Kidney (tissue), 22 donors: ENCODE measurements at places on chromosomes 5 and 9.

- DNase-seq, result no peak
These were observed 219.1 kb upstream of the OTULINL start for GRCh38 chr5:14362491-14362890.

DNA sequence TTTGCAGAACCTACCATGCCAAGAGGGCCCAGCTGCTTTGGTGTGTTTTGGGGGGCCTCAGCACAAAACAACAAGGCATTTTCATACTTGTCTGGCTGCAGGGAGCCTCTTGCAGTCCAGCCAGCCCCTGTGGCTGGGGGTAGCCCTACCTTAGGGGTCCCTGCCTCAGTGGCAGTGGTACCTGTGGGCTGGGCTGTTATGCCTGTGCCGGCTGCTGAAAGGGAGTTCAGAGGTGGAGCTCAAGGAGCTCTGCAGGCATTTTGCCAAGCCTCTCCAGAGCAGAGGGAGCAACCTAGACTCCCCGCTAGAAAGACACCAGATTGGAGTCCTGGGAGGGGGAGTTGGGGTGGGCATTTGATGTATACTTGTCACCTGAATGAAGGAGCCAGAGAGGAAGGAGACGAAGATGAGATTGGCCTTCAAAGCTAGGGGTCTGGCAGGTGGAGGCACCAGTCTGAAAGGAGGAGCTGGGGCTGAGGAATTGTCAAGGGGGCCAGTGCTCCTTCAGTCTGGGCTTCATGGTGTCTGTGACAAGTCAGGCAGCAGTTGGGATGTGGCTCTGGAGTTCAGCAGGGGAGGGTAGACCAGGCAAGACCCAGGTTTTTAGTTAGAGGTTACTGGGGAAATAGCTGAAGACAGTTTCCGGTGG is 1.5 kb downstream of the SHROOM1 start:
- DNase-seq, result no peak

DNA sequence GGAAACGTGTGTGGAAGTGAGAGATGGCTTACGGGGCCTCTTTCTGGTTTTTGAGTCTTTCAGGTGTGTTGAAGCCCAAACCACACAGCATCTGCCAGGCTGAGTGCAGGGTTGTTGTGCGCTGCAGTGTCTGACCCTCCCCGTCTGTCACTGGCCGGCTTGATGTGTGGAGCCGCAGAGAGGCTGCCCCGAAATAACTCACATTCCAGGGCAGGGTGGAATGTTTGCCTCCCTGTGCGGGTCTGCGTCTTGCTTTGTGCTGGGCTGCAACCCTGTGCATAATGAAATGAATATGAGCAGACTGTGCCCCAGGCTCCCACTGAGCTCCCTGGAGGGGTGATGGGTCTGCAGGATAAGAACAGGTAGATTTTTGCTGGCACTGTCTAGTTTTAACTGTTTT is 9.9 kb upstream of the PLEKHG4B start:
- peak; percentile 72 for DNase-seq

- DNase-seq, result no peak
These were observed 42.3 kb downstream of the PAM start for GRCh38 chr5:102797322-102797884.

DNA sequence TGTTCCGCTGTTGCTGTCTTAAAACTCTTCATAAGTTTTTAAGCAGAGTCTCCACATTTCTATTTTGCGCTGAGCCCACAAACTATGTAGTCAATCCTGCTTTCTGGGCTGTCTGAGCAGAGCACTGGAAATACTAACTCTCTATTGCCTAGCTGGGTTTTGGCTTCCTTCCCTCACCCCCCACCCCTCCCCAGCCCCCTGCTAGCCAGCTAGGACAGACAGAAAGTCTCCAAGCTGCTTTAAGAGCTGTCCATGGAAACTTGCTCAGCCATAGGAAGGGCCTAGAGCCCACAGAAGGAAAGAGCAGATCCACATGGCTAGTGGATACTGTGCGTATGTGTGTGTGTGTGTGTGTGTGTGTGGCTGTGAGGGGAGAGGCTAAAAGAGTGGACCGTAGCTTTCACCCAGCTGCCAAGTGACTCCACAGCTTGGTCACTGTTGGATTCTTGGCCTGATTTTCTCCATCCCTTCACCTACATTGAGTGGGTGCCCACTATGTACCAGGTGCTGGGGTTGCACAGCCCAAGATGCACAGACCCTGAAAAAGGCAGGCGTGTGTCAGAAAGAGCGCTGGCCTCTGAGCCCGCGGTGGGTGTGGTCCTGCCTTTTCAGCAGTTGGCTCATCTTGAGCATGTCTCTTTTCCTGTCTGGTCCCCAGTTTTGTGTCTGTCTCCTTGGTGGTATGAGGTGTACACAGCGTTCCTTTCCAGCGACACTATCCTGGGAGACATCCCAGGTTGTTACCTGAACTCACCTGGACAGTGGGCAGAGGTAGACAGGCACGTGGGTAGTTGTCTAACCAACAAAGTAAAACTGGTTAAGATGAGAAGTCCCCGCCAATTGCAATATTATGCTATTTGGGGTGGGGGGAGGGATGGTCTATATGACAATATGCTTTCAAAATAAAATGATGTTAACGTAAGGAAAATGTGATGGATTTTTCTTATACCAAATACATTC is 5.4 kb upstream of the NKX2-5 start:
- no peak for DNase-seq

DNA sequence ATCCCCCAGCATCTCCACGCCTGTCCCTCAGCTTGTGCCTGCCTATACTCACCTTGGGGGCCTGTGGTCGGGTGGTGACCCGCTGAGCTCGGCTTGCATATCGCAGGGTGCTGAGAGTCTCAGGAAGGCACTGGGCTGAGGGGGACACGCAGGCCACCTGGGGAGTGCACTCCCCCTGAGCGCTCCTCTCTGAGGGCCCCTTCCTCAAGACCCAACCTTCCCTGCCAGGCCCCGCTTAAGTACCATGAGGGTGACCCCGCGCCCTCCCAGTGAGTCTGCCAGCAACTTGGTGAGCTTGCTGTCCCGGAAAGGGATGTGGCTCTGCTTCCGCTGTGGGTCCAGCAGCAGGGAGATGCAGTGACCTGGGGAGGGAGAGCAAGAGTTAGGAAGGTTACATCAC is 4.1 kb downstream of the KIF12 start:
- DNase-seq, result peak; percentile 72

DNA sequence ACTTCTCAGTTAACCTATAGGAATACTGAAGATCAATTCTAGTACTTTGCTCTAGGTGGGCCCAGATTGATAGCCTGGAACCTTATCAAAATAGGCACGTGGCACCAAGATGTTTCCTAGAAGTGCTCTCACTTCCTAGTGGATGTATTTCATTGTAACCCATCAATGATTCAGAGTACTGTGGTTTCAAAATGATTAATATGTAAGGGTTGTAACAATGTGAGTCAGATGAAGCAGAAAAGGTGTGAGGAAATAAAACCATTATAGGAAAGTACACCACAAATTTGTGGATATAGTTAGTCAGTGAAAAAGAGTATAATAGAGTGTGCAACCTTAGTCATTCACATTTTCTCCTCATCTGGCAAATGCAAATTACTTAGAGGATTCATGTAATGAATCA is 177.3 kb upstream of the FST start:
- no peak for DNase-seq

GRCh38 chr9:5025416-5025815 is 40.3 kb downstream of the JAK2 start:
- DNase-seq, result no peak

GRCh38 chr5:32163785-32164184 is 10.3 kb downstream of the GOLPH3 start:
- DNase-seq, result no peak

DNA sequence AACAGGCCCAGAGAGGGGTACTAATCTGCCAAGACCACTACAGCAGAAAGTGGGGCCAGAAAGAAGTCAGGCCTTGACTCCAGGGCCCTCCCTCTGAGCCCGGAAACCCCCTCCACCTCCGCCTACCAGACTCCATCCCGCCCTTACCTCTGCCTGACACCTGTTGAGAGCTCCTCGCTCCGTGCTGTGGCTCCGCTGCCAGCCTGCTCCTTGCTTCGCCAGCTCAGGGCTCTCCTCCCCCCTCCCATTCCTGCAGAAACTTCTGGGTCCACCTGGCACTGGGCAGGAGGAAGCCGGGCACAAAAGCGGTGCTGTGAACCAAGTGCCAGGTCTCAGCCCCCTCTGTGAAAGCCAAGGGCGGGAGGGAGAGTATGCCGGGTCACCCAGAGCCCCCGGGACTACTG is 6.4 kb upstream of the ST6GALNAC6 start:
- DNase-seq, result peak; percentile 65

GRCh38 chr9:110443866-110444220 is 106.2 kb upstream of the TXNDC8 start:
- DNase-seq, result no peak

GRCh38 chr5:172178991-172179989 is 8.7 kb downstream of the STK10 start:
- DNase-seq, result no peak

GRCh38 chr5:78009937-78010527 is 233.9 kb upstream of the TBCA start:
- no peak for DNase-seq

GRCh38 chr9:5718296-5719032 is 89.6 kb downstream of the RIC1 start:
- DNase-seq, result no peak

DNA sequence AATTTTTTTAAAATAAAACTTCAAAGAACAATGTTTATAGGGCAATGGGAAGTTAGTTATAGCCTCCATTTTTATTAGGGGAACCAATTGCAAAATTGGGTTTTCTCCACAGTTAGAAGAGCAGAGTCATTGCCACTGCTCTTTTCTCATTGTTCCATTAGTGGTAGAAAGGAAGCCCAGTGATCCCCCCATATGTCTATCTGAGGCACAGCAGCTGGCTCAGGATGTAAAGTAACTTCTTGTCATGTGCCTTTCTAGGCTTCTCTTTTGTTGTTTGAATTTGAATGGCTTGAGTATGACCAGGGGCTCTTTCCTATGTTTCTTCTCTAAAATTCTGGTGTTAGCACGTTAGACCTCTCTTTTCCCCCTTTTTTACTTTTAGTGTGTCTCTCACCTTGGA is 61.2 kb downstream of the UBAP1 start:
- no peak for DNase-seq

GRCh38 chr5:138999674-139000073 is 124.5 kb upstream of the LRRTM2 start:
- no peak for DNase-seq

DNA sequence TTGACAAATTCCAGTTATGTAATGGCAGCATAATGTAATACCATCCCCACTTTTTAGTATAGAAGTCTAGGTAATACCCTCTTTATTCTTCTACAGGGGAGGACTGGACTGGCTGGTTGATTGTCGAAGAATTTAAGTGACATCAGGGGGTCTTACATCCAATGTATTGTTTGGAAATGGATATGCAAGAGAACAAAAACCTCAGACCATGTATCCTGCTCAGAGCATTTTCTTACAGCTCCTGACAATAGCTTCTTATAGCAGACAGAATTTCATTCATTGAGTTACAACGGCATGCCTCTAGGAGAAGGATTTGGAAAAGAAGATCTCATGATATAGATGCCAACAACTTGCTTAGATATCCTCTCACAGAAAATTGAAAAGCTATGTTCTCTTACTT is 2032.3 kb downstream of the EFNA5 start:
- DNase-seq, result no peak

- no peak for DNase-seq
These were observed 237.0 kb downstream of the SYK start for GRCh38 chr9:91038483-91039124.

DNA sequence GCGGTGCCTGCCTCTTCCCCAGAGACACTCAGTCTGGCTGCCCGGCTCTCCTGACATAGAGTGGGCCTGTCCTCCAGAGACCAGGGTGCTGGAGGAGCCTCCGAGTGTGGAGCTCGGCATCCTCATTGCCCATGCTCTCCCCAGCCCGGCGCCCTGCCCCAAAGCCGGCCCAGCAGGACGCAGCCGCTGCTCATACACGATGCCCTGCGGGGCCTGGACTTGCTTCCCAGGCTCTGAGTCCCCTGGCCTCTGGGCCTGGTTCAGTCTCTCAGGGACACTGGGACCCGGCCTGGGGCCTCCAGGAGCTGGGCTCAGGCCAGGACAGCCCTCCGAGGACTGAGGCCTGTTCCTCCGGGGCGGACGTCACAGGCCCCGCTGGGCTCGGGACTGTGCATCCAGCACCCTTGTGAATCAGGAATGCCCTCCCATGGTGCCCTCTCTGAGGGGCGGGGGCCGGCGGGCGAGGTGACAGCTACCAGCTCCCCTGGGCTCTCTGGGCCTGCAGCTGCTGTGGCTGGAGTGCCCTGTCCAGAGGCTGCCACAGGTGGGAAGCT is 23.2 kb downstream of the TPPP start:
- DNase-seq, result no peak

DNA sequence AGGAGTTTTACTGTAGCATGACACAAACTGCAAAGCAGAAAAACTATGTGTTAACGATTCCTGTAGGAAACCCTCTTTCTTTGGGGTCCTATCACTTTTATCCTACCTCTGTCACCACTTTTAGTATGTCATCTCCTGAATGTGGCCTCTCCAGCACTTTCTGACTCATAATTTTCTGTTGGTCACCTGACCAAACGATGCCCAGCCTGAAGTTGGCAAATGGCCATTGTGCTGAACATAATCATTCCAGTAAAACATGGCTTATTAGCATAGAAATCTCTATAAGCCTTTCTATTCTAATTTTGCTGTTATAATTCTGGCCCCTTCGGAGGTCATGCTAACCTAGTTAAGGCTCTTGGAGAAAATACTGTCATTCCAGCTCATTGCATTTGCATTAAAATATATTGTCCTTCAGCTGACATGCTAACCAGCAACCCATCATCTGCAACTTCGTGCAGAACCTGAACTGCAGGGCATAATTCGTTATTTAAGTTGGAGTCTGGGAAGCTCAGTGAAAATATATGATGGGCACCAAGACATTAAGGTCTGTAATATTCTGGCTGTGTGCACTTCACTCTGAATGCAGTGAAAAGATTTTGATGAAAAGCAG is 140.3 kb downstream of the NMUR2 start:
- no peak for DNase-seq

- no peak for DNase-seq
These were observed 85.0 kb downstream of the PRRT1B start for GRCh38 chr9:131630205-131630831.

DNA sequence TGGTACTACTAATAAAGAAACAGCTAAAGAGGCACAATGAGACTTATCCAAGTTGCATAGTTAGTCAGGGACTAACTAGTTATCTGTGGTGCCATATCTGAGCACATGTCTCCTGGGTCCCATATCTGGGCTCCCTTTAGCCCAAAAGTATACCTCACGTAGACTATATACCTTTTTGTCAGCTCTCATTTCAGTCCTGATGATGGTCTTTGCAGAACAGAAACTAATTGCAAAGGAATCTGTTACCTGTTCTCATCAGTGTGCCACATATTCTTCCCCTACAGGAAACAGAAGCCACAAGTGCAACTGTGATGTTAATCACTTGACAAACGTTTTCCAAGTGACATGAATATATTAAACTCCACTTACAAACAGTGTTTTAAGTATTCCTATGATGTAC is 395.2 kb downstream of the KIAA0825 start:
- DNase-seq, result no peak

- DNase-seq, result peak; percentile 65
These were observed 34.9 kb downstream of the NREP start for GRCh38 chr5:111722140-111722539.
